ENCODE measurements at places on chromosomes 7 and 10. TPM values are rescaled to one million over a fixed set of nuclear protein-coding genes. Genes with fewer than 3 reads are reported as not detected.

The BTAF1 gene
- 4.7 TPM for polyA plus RNA-seq

DNA sequence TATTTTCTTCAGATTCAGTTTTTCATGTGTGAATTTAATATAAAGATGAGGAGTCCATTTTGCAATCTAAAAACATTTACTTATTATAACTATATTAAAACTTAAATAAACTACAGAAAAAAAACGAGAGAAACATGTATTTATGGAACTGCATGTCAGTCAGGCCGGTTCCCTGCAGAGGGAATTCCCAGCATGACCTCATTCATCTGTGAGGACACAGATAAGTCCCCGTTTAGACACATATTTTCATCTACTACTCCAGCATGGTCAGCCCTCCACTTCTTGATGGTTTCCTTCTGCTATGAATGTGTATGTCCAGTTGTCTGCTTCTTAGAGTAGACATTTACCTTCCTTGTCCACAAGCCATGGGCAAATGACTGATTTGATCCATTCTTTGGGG is 339.1 kb downstream of the SEMA3D start:
- DNase-seq, result no peak

GRCh38 chr7:5218564-5219360 is 28.7 kb downstream of the WIPI2 start:
- DNase-seq, result no peak

The PARD3 gene
- 0.72 TPM for polyA plus RNA-seq

- no peak for DNase-seq
Measured at GRCh38 chr10:15570738-15571339, 148.9 kb downstream of the ITGA8 start.

The NRP1 gene
- polyA plus RNA-seq, result 0.15 TPM

The ZNF92 gene
- polyA plus RNA-seq, result 13.1 TPM

DNA sequence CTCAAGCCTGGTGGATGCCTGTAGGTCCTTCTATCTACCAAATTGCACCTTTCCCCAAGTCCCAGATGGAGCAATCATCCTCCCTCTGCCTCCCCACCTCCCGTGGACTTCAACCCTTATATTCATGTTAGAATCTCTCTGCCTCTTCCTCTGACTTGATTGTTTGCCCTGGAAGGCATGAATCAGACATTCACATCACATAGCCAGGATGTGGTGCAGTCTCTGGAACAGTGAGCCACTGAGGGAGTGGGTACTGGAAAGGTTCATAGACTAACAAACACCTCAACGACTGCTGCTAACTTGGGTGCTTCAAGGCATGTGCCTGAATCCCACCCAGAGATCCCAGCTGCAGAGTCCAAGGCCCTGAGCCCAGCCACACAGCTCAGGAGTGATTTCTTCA is 494.0 kb downstream of the TNS3 start:
- no peak for DNase-seq

The TUBAL3 gene
- not detected for polyA plus RNA-seq

GRCh38 chr7:3488829-3489228 is 187.8 kb downstream of the SDK1 start:
- no peak for DNase-seq

DNA sequence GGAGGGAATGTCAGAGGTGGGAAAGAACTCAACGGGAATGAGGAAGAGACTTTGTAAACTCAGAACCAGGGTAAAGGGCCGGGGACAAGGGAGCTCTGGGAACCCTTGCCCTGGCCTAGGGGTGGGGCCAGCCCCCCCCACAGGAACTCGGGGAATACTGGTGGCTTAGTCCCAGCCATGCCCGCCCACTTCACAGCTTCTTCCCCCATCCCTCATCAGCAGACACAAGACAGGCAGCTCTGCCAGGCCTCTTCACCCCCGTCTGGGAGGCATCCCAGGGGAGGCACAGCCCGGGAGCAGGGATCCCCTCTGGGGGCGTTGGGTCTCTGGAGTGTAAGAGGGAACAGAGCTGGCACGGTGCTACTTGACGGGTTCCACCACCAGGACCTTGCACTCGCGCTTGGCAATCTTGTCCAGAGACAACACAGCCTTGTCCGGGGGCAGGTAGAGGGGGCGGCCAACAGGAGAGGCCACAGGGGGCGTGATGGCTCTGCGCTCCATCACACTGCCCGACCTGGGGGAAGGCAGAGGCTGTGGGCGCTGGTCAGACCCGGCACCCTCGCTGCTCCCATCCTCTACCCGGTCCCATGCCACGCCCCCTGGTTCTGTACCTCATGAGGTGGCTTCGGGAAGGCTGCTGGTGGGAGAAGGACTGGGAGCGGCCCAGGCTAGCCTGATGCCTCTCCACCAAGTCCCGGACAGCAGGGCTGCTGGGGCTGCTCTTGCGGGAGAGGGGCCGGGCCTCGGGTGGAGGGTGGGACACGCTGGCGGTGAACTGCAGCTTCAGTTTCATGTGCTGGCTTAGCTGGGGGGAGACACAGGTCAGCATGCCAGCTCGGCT is 3.7 kb downstream of the TRAPPC14 start:
- no peak for DNase-seq

DNA sequence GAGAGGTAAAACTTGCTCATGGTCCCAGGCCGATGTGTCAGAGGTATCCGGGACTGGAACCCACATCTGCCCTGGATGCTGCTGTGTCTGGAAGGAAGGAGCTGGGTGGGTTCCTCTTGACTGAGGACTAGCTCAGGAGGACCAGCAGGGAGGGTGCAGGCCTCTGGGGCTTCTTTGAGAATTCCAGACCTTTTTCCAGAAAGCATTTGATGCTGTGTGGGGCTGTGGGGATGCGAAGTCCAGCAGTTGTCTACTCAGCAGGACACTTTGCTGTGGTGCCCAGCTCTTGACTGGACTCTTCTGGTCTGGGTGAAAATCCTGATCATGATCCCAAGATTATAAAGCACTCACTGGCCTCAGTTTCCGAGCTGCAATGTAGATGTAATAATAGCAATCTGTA is 1.7 kb downstream of the RAMP3 start:
- no peak for DNase-seq

DNA sequence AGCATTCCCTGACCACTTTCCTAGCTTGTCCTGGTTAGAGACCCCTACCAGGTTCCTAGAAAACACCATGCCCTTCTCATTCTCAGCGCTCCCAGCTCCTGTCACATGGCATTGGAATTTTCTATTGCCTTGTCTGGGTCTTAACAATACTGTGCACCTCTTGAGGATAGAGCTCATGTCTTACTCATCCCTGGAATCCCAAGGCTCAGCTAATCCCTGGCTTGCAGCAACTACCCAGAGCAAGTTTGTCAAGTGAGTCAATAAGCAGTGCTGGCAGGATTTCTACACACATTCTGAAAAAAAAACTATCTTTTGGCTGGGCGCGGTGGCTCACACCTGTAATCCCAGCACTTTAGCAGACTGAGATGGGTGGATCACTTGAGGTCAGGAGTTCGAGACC is 11.7 kb upstream of the PRDX3 start:
- DNase-seq, result no peak

- no peak for DNase-seq
Measured at GRCh38 chr7:87354749-87355148, 9.3 kb downstream of the CROT start.

The WDFY4 gene
- polyA plus RNA-seq, result 2.2 TPM

DNA sequence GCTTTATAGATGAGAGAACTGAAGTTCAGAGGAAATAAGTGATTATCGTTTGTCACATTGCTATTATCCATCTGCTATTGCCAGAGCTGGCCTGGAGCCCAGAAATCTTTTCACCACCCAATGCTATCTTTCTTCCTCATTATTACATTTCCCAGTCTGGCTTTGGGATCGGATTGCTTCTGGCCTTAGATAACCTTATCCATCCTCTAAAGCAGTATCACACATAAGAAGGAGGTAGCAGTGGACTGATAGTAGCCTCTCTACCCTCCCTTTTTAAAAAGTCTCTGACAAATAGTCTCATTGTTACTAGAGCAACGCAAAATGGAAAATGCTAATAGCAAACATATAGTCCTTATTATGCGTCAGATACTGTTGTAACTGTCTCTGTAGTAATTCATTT is 1.3 kb upstream of the CLDN12 start:
- DNase-seq, result no peak

The OR6B1 gene
- polyA plus RNA-seq, result not detected

The PHKG1 gene
- polyA plus RNA-seq, result 0.16 TPM

DNA sequence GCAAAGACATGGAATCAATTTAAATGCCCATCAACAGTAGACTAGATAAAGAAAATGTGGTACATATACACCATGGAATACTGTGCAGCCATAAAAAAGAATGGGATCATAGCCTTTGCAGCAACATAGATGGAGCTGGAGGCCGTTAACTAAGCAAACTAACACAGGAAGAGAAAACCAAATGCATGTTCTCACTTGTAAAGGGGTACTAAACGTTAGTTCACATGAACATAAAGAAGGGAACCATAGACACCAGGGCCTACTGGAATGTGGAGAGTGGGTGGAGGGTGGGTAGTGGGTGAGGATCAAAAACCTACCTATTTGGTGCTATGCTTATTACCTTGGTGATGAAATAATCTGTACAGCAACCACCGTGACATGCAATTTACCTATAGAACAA is 78.4 kb upstream of the GSDME start:
- DNase-seq, result no peak

The AKR1C8 gene
- polyA plus RNA-seq, result not detected

DNA sequence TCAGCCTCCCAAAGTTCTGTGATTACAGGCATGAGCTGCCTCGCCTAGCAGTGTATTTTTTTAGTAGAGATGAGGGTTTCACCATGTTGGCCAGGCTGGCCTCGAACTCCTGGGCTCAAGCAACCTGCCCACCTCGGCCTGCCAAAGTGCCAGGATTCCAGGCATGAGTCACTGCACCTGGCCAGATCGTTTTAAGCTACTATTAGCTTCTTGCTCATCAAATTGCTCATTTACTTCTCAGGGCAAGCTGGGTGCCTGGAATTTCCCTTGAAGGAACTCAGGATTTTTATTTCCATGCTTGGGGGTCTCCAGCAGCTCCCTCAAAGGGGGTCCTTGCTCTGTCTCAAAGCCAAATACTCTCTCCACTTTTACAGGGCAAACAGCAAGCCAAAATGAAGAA is 798.0 kb upstream of the AUTS2 start:
- no peak for DNase-seq

DNA sequence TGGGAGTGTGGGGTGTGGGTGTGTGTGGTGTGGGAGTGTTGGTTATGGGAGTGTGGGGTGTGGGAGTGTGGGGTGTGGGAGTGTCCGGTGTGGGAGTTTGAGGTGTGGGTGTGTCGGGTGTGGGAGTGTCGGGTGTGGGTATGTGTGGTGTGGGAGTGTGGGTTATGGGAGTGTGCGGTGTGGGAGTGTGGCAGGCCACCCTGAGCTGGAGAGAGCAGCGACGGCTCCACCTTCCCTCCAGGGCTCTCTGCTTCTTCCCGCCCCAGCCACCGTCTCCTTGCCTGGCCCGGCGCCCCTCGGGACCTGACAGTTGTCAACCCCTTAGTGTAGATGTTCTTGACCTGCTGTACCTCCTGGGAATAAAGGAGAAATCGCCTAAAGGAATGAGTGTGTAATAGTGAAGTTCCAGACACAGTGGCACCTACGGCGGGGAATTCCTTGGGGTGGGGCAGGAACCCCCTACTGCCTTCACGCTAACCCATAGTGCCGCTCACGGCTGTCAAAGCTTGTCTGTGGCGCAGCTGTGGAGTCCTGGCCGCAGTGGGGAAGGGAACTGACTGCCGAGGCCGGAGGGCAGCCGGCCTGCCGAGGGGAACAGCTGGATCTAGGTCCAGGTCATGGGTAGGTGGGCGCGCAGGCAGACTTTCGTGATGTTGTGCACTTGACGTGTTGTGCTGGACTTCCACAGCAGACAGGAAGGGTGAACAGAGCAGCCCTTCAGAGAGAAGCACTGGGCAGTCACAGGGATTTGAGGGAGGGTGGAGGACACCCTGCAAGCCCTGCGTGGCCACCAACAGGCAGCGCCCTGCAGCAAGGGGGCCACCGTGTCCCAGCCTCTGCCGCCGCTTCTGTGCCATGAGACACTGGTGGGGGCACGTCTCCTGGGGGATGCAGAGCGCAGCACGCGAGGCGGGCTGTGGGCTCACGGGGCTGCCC is 49.0 kb upstream of the EN2 start:
- peak; percentile 42 for DNase-seq

GRCh38 chr10:70221030-70221429 is 12.2 kb downstream of the PPA1 start:
- DNase-seq, result no peak

GRCh38 chr7:43956027-43956426 is 29.8 kb downstream of the UBE2D4 start:
- DNase-seq, result no peak

The NCAPG2 gene
- polyA plus RNA-seq, result 7.9 TPM

The NACAD gene
- not detected for polyA plus RNA-seq

Measured in immature natural killer cell (primary cell).